ENCODE measurements at places on chromosomes 2 and 18.

GRCh38 chr2:45505138-45505537 lies 105.9 kb downstream of the SRBD1 start:
- DNase-seq, result no peak

DNA sequence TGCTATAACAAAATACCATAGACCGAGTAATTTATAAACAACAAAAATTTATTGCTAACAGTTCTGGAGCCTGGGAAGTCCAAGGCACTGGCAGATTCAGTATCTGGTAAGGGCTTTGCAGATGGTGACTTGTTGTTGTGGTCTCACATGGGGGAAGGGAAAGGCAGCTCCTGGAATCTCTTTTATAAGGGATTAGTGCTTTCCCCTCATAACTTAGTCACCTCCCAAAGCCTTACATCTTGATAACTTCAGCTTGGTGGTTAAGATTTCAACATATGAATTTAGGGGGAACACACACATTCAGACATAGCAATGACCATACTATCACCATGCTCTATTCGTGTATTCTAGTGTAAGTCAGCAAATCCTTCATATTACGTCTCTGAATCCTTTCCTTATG lies 447.6 kb upstream of the TCF4 start:
- no peak for DNase-seq

GRCh38 chr18:33914399-33914798 lies 310.3 kb downstream of the NOL4 start:
- no peak for DNase-seq

GRCh38 chr2:101826716-101827115 lies 129.2 kb downstream of the MAP4K4 start:
- no peak for DNase-seq

DNA sequence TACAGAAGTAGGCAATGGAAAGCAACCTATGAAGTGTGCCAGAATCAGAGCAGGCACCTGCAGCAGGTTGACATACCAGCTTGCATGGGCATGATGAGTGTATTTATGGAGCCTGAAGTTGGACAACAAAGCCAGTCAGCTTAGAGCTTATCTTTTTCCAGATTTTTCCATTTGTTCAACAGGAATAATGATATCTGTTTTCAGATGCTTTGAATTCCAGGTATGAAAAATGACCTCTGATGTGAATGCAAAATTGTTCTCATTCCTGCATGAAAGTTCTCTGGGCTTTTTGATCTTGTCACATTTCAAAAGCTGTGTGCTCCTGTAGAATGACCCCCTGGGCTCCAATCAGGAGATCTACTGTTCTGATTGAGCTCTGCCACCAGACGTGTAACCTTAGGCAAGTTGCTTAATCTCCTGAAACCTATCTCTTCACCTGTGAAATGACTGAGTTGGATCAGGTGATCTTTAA lies 38.2 kb upstream of the VIT start:
- no peak for DNase-seq

DNA sequence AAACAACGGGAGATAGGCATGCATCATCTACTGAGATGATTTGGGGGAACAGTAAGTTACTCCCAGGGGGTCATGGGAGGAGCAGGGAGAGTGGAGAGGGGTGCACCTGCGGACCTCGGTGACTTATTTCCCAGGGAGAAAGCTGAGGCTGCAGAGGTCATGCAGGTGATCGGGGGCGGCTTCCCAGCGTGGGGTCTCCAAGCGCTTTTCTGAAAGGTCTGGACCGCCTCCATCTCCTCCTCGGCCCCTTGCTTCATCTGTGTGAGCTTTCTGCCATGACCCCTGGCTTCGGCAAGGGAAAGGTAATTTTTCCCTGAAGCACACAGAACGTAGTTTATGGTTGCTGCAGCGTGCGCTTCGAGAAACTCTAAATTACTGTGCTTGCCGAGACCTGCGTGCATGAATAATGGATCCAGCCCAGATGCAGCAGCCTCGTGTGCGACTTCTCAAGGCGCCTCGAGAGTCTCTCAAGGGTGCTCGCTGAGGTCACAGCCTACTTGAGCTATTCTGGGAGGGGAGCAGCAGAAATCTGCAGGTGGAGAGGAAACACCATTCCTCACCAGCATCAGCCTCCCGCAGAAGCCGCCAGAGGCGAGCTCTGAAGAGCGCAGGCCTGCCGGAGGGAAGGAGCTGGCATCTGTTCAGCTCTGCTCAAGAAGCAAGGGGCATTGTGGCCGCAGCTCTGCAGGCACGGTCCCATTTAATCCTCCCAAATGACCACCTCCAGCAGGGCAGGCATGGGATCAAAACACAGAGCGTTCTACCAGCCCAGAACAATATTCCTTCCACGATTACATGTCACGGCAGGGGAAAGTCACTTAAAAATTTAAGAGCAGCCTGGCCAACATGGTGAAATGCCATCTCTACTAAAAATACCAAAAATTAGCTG lies 308.4 kb upstream of the MYT1L start:
- DNase-seq, result no peak

GRCh38 chr2:38432820-38433606 lies 55.9 kb upstream of the ATL2 start:
- DNase-seq, result no peak

DNA sequence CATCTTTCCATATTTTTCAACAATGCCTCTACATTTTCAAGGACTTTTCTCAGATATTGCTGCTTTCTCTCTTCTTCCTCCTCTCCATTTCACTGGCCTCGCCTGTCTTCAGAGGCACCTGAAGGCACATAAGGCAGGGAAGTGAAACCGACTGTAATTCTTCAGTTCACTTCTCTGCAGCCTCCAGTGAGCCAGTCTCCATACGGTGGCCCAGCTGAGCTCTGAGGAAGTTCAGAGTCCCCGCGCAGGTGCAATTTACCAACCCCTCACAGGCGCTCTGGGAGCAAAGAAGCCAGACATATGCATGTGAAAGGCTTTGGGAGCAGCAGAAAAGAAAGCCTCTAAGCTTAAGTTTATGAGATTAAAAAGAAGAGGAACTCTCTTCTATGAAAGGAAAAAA lies 12.4 kb downstream of the KLHL14 start:
- no peak for DNase-seq

GRCh38 chr18:68705119-68705518 lies 9.8 kb downstream of the TMX3 start:
- no peak for DNase-seq

- no peak for DNase-seq
Observed at GRCh38 chr2:28228434-28228995, 164.1 kb upstream of the FOSL2 start.

DNA sequence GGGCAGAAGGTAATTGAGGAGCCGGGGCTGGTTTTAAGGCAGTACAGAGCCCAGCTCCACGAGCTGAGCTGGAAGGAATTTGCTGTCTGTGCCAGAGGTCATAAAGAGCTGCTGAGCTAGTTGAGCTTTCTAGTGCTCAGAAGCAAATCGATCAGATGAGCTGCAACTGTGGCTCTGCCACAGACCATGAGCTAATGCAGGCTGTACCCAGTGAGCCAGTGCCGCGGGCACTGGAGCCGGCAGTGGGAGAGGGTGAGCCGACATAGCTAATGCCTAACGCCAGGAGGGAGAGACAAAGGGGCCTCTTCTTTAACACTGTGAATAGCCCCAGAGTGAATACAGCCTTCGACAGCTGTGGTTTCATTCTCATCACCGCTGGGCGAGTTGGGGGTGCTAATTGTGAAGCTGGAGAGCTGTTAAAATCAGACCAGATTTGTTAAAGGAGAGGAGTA lies 410.1 kb upstream of the TCF4 start:
- DNase-seq, result no peak

- DNase-seq, result no peak
Observed at GRCh38 chr2:96801786-96802595, 14.1 kb upstream of the CNNM3 start.

DNA sequence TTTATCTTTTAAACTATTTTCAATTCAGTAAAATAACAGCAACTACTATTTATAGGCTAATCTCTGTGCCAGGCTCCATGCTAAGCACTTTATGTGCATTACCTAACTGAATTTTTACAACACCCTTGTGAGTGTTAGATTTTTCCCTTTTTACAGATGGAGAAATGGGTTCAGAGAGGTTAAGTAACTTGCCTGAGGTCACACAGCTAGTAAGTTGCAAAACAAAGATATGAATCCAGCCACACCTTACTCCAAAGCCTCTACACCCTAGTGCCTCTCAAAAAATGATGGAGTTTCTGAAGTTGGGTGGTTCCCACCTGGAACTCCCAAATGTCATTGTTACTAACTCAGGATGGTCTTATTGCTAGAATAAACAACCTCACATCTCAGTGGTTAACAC lies 60.8 kb downstream of the RHOB start:
- no peak for DNase-seq

DNA sequence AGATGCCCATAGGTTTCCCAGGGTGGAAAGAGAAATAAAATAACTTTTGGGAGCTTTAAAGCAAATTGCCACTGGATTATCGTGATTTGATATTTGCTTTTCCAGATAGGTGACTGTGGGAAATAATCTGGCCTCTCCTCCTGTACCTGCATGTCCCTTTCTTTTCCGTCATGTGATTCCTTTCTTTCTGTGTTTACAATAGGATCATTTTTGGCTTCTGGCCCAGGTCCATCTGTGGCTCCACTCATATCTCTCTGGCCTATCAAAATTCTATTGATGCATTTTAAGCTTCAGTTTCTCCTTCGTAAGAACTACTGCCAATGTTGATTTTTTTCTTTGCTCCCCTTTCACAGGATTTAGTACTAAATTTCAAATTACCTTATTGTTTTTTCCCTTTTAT lies 153.6 kb downstream of the CCDC85A start:
- DNase-seq, result no peak

DNA sequence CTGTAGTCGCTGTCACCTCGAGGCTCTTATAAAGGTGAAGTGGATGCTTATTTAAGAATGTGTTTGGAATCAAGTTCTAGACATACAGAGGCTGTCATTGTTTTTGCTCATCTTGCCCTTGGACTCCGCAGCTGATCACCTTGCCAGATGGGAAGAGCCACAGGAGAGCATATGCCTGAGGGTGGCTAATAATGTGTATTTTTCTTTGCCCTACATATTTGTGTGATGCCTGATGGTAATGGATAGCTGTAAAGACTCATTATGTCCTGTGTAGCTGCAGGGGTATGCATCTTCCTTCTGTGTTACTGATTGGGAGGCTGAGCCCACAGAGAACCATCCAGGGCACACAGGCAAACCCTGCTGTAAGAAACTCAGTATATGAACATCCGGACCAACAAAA lies 61.7 kb downstream of the PRKCE start:
- DNase-seq, result no peak

DNA sequence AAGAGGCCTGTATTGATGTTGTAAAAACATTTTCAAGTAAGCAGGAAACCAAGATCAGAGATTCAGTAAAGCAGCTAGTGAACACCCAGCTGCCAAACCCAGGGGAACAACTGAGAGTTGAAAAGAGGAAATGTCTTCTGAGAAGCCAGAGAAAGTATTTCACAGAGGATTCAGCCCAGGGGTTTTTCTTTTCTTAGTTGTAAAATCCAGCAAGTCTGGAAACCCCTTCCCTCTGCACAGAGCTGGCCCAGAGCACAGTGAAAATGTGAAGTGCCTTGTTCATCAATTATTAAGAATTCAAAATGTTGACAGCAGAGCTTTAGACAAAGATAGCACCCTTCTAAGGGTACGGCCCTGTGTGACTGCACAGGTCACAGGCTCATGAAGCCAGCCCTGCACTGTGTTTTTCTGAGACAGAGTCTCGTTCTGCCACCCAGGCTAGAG lies 28.4 kb downstream of the AFF3 start:
- DNase-seq, result no peak

DNA sequence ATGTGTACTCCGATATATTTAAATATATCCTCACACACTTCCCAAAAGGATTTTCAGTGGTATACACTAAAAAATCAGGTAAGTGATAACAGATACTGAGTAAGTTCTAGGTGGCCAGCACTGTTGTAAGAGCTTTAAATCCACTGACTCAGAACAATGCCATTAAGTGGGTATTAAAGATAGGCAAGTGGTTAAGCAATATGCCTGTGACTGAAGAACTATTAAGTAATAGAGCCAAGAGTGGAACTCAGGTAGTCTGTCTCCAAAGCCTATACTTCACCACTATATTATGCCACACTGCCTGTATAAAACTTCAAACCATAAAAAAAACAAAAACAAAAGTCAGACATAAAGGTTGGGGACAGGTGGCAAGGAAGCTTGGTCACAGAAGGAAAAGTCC lies 37.2 kb downstream of the THUMPD2 start:
- no peak for DNase-seq

DNA sequence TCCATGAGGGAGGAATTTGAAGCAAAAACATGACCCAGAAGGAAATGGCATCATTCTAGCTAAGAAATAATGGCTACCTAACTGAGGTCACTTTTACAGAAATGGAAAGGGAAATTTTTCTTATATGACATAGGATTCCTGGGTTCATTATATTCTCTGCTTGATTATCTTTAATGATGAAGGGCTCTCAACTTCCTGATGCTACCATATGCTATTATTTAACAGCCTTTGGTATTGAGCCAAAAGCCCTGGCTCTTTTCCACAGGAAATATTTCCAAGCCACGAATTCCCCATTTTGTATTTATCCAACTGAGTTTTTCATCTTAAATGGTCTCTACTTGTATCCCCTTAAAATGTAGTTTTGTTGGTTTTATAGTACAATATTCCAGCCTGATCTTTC lies 63.2 kb upstream of the NPAS2 start:
- no peak for DNase-seq

- DNase-seq, result no peak
Observed at GRCh38 chr2:142041105-142041504, 89.7 kb downstream of the LRP1B start.

DNA sequence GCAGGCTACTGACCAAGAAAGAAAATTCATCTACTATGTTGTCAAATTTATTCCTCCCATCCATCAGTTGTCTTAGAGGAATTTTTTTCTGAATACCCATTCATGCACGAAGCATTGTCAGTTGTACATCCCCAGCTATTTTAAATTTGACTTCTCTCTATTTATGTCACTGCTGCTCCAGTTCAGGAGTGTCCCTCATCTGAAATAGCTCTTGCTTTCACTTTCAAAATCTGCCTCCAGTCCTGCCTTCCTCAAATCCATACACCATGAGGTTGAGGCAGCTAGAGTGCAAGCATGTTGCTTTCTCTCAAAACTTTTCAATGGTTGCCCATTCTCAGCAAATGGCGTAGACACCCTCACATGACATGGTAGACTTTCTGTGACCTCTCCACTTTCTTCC lies 335.4 kb upstream of the CDH2 start:
- DNase-seq, result no peak

DNA sequence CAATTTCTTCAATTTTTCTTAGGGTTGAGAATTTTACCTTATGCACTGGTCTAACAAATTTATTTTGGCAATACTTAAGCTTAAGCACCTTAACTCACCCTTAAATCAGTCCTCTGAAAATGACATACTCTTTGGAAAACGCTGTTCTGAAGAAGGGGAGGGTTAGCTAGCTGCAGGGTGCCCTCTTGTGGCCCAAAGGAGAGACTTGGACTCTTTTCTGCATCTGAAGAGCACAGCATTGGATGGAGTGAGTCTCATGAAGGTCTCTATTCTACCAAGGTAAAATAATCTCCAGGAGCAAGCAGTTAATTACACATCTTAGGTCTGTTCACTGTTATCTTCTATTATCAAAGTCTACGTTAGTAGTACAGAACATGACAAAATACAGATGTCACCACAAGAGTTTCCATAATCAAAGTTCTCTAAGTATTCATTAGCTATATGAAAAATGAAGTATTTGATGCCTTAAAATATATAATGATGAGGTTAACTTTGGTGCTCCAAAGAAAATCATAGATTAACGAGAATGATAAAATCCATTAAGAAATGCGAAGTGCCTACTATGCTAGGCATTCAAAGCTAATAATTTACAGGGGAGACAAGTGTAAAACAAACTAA lies 24.4 kb downstream of the PUM2 start:
- DNase-seq, result no peak

All from type B pancreatic cell (in vitro differentiated cells).